Prostate gland (tissue), 2 donors: ENCODE measurements at places on chromosomes 6 and 20.

GRCh38 chr6:146874278-146875018 lies 275.7 kb downstream of the ADGB start:
- no peak for DNase-seq

GRCh38 chr6:75604294-75604693 lies 2.6 kb downstream of the SENP6 start:
- DNase-seq: no peak

DNA sequence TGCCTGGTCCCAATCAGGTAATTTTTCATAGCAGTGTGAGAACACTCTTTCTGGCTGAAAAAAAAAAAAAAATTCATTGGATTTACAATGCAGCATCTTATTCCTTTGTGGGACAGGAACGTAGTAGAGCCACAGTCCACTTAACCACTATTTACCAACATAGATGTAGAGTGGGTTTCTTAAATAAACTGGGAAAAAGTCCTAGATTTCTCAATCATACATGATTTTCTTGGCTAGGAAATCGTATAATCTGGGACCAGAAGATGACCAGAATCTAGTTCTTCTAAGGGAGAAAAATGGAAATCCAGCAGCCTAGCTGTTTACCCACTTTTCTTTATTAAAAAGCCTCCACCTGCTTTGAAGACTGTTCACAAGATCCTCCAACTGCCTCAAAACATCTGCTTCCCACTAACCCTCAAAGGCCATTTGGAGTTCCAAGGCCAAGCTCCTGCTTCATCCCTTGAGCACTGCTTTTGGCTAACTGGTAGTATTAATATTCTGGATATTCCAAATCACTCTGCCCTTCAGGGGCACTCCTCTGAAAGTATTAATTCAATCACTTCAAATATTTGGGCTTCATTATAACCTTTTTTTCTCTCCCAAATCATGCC lies 70.4 kb downstream of the FYN start:
- DNase-seq: no peak

DNA sequence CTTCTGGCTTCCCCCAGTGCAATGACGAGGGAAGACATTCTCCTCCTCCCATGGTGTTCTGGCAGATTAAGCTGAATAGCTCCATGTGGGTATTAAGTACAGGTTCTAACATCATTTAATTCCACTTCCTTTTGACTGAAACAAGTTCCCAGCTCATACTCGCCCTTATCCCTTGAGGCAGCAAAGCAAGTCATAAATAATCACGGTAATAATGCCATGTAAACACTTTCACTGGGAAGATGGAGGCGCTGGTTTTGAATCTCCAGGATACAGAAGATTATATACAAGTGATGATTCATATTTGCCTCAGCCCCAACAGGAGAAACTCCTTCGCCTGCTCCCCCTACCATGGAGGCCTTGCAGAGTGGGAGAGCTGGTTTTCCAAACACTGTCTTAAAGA lies 141.3 kb downstream of the PXDC1 start:
- peak; percentile 56 for DNase-seq

DNA sequence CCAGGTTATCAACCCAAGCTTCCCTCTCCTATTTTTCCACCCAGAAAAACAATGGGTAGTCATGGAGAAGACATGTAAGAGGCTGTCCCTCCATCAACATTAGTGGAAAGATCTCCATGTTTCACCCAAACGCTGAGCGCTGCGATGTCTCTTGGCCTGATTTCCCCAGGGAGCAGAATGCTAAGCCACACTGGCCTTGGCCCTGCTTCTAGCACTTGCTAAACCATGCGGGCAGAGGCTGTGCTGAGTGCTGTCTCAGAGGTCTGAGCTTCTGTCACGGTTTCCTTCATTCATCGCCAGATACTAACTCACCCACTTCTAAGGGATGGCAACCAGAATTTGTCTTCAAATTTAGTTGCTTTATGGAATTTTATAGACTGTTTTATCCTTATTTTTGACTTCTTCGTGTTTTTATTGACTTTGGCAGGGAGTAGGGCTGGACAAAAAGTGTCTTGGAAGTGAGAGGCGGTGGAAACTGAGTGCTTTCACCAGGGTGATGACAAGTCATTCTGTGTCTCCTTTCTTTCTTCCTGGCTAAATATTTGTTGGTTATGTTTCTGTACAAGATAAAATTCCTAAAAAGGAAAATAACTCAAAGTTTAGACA lies 181.4 kb upstream of the UST start:
- DNase-seq: no peak

DNA sequence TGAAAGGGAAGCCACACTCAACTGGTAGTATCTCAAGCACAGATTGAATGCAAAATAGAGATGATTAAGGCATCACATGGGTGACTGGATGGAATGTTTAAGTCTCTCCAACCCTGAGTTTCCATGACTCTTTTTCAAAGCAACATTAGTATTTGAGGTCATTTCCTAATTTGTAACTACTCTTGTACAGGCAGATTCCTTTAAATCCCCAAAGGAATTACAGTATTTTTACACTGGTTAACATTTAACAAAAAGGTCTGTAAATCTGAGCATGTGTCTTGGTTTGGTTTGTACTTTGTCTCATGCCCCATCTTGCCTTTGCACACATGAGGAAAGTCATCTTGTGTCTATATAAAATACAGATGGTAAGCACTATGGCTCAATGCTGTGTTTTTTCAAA lies 15.1 kb downstream of the RMND1 start:
- no peak for DNase-seq

DNA sequence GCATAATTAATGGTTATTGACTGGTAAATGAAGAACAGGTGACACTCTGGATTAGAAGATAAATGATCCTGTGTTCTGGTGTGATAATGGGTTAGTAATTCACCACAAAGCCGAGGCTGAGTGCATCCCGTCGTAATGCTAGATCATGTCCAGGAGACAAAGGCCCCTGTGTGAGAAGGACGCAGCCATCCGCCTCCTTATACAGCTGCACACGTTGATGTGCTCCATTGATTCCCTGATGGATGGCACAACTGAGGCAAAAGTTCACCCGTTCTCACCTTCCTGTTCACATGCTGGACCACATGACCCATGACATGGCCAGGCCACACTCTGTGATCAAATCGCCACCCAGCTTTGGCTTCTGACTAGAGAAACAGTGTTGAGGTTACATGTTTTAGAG lies 136.1 kb downstream of the FOXC1 start:
- no peak for DNase-seq

GRCh38 chr6:144480473-144480872 lies 195.3 kb downstream of the UTRN start:
- no peak for DNase-seq

GRCh38 chr6:111861431-111861885 lies 11.8 kb downstream of the FYN start:
- DNase-seq: no peak

DNA sequence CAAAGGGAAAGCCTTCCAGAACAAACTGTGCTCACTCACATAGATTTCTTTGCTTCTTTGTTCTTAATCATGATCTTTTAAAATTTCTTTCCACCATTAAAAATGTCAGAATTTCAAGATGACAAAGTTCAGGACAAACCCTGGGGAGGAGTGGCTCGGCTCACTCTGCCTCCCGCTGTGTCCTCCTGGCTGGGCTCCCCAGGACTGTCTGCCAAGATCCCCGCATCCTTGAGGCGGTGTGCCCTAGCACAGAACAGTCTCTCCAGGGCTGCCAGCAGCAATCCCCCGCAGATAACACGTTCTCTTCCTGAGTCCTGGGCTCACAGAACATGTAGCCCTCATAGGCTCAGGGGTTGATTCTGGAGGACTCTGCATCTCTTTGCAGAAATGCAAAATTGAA lies 98.4 kb upstream of the KCNG1 start:
- no peak for DNase-seq

GRCh38 chr6:126477678-126478077 lies 137.8 kb downstream of the CENPW start:
- DNase-seq: no peak

DNA sequence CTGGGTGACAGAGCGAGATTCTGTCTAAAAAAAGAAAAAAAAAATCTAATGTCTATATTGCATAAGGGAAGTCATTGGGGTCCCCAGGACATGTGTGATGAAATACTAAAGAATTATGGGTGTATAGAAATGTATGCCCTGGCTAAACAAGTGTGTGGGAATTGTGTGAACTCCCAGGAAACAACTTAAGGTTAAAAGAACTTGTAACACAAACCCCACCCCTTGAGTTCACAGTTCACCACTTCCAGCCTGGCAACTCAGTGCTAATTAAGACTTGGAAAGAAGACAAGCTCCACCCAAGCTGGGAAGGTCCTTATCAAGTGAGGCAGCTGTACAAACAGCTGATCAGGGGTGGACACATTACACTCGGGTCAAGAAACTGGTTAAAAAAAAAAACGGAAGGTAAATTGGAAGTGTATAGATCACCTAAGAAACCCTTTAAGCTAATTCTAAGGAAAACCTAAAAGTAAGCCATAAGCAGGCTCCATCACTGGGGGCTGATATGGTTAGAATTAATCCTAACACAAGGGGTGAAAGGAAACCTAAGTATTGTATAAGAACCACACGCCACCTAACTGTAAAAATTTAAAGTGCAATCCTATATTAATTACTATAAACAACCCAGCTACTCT lies 25.2 kb downstream of the HLA-A start:
- DNase-seq: no peak

DNA sequence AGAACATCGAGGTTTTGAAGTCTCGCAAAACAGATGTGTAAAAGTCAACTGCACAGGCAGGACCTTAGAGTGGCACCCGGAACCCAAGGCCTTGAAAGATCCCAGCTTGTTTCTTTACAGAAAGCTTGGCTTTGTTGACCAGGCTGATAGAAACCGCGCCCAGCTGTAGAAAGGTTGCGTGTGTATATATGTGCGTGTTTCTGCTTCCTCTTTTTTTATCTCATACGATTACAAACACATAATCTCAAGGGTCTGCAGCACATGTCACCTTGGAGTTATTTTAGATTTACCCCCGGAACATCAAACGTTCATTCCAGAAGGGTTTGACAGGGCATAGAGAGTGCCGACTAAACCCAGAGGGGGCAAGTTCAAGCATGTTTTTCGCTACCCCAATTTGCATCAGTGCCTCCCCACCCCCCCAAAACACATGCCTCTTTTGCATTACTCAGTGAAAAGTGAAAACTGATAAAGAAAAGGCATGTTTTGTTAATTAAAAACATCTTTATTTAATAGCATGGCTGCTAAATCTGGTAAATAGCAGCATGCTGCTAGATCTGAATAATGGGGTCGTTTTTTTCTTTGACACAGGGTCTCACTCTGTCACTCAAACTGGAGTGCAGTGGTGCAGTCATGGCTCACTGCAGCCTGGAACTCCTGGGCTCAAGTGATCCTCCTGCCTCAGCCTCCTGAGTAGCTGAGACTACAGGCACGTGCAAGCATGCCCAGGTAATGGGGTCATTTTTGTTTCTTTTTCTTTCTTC lies 33.2 kb upstream of the NCOA3 start:
- DNase-seq: no peak

- no peak for DNase-seq
These were observed 506 bp downstream of the RGS17 start for GRCh38 chr6:153130515-153131036.

- no peak for DNase-seq
These were observed 18.6 kb downstream of the MTG2 start for GRCh38 chr20:62201173-62202082.

DNA sequence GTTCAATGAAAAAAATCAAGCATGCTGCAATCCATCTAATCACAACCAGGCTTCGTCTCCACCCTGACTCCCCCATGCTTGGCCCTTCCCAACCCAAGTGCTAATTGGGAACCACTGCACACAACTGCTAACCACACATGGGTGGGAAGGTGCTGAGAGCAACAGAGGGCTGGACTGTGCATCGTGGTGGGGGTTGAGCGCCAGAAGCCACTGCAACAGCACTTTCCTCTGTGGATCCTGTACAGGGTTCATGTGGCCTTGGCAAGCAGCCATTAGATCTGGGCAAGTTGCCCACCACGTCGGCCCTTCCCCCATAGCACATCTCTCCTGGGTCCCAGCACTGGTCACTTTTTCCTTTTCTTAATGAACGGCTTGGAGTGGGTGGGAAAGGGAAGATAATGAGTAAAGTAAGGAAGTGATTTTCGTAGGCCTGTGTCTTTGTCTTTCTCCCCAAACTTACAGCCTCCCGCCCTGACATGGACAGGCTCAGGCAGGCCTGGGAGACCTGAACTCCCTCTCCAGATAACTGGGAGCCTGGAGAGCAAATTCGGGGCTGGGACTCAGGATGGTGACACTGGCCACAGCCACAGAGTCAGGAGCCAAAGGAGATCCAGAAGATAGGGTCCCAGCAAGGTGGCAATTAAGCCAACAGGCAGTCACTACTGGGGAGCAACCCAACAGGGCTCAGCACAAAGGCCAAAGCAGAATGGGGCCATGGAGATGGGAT lies 34.4 kb upstream of the MRPS10 start:
- DNase-seq: no peak

GRCh38 chr6:134909701-134910592 lies 40.0 kb downstream of the ALDH8A1 start:
- no peak for DNase-seq

GRCh38 chr20:1341561-1342265 lies 12.8 kb upstream of the SDCBP2 start:
- DNase-seq: no peak

- peak; percentile 32 for DNase-seq
These were observed 49.2 kb downstream of the GMDS start for GRCh38 chr6:2196079-2196679.

DNA sequence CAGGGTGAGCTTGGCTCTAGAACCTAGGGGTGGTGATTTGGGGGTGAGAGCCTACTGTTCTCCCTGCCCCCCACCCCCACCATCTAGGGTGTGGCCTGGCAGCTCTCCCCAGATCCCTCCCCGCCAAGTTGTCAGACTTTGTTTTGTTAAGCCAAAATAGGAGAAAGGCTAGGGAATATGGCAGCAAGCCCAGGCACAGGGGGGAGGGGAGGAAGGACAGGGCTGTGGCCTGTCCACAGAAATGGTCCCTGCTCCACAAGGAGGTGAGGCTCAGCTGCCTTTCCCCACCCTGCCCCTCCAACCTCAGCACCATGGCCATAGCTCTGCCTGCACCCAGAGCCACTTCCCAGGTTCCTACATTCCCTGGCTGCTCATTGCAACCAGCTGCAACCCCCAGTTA lies 17.2 kb downstream of the SCUBE3 start:
- no peak for DNase-seq

DNA sequence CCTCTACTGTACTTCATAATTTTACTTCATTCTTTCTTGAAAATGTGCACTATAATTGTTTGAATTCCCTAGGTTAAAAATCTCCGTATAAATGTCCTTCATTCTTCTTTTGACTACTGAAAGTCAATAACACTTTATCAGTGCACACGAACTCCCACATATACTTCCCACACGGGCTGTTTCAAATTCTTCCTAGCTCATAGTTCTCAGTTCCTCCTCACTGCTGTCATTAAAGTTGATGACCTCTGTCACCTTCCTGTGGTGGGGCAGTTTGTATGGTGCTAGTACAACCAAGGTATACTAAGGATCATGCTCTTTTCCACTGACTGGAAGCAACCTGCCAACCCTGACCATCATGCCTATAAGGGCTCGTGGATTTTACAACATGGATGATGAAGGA lies 40.0 kb upstream of the CD2AP start:
- DNase-seq: no peak

DNA sequence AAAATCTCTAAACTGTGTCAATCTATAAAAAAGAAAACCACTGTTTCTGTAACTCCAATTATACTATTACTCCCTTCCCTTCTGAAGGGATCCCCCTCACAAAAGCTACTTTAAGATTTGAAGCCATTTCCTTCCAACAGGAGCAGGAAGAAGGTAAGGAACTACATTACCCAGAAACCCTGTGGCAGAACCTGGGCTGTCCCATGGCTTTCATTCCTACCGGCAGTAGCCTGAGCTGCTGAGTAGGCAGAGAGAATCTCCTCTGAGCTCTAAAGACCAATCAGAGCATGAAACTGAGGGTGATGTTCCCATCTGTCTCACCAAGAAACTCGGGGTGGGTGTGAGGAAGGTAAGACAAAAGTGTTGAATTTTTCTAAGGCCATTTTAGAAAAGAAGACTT lies 108.0 kb upstream of the LRFN2 start:
- no peak for DNase-seq
